ENCODE measurements at places on chromosomes 13 and 19.

- no peak for DNase-seq
These were observed 96.8 kb downstream of the TSHZ3 start for GRCh38 chr19:31252441-31252840.

- DNase-seq, result no peak
These were observed 172.2 kb downstream of the KCNRG start for GRCh38 chr13:50187352-50188029.

GRCh38 chr19:48186015-48186414 is 15.5 kb downstream of the ZSWIM9 start:
- no peak for DNase-seq

GRCh38 chr13:79141082-79141481 is 265.0 kb downstream of the RBM26 start:
- DNase-seq, result no peak

- DNase-seq, result no peak
These were observed 30.0 kb downstream of the PDE4A start for GRCh38 chr19:10450191-10450852.

DNA sequence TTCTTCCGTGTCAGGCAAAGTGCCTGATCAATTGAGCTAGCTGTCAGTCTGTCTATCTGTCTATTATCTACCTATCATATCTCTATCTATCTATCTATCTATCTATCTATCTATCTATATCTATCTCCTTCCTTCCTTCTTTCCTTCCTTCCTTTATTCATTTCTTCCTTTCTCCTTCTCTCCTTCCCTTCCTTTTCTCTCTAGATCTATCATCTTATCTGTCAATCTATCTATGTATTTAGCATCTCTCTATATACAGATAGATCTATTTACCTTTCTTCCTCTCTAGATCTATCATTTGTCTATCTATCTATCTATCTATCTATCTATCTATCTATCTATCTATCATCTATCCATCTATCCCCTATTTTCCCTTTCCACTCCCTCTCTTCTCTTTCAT is 5.9 kb upstream of the ZNF536 start:
- DNase-seq, result no peak

DNA sequence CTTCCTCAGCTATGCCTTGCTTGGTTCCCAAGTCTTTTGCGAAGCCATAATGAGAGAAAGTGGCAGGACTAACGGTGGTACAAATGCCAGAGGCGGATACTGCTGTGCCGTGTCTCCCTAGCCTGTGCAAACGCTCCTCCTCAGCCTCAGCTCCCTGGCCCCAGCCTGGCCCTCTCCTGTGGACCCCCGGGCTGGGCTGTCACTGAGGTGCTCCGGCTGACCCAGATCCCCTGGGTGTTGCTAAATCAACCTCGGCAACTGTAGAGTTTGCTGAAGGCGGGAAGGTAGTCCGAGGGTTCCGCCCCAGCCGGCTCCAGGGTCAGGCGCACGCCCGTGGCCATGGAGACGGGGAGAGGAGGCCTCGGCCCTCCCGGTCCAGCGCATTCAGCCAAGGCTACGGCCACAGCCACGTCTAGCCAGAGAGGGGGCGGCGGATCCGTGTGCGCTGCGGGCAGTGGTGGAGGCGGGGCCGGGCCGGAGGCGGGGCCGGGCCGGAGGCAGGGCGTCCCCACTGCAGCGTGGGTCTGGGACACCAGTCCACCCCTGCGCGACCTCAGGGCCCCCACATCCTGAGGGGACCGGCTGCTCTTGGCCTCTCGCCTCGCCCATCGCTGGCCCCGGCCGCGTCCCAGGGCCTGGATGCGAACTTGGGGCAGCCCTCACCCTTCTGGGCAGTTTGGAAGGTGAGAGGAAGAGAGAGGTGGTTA is 16.4 kb upstream of the ZNF492 start:
- no peak for DNase-seq

DNA sequence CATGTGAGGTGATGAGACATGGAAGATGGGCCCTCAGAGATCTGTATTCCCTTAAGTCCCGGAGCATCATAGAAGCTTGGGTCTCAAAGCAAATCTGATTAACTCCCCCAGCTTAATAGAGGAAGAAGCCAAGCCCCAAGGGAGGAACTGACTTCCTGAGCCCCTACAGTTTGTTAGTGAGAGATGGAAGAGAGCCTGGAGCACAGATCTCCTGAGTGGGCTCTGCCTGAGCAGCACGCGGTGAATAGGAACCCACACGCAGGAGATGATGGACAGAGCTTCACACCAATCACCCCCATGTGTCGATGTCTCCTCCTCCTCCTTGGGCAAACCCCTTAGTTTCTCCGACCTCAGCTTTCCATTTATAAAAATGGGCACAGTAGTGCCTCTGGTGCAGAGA is 50.1 kb upstream of the ATP12A start:
- no peak for DNase-seq

DNA sequence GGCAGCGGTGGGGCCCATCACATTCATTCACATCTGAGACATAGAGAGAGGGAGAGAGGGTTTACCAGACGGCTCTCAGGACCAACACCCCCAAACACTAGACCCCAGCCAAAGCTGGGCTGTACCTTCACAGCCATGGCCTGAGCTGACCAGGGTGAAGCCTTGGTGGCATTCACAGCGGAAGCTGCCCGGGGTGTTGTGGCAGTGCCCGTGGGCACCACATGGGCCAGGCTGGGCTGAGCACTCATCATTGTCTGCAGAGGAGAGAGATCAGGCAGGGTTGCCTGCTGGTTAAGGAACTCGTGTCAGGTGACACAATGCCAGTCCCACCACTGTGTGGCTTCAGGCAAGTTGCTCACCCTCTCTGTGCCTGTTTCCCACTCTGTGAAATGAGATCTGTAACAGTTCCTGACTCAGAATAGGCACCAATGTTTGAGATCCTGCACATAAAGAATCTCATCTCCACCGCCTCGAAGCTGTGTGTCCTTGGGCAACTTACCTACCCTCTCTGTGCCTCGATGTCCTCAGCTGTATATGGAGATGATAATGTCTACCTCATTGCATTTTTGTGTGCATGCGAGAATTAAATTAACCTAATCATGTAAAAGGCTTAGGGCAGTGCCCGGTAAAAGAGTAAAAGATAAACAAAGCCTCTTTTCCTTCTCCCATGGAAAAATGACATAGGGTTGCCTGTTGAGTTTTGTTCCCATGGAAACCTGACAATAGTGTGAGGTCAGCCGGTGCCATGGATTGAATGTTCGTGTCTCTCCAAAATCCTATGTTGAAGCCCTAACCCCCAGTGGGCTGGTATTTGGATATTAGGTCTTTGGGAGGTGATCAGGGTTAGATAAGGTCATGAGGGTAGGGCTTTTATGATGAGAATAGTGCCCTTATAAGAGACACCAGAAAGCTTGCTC is 22.9 kb downstream of the CCL25 start:
- no peak for DNase-seq

- no peak for DNase-seq
These were observed 2.0 kb upstream of the CCDC97 start for GRCh38 chr19:41307954-41308449.

DNA sequence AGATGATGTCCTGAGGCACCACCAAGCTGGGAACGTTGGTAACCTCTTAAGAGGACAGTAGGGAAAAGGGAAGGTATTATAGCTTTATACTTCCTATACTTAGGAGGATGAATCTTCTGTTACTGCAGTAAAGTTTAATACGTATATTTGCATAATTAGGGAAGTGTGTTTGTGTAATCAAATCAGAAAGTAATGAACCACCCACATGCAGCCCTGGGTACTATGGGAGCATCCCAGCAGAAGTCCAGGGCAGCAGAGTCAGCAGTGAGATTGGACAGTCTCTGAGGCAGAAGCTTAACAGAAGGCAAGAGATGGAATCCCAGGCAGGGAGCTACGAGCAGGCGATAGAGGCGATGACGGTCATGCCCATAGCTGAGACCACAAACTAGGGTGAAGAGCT is 12.5 kb downstream of the SAFB start:
- DNase-seq, result no peak

- DNase-seq, result no peak
These were observed 30.7 kb downstream of the LMO7 start for GRCh38 chr13:75666646-75667351.

- no peak for DNase-seq
These were observed 37.1 kb upstream of the MEDAG start for GRCh38 chr13:30868799-30869470.
